Right atrium auricular region (tissue), 2 donors: ENCODE measurements at places on chromosomes 3 and 15. TPM values are rescaled to one million over a fixed set of nuclear protein-coding genes. Genes with fewer than 3 reads are reported as not detected.

Gene CLDN16
- total RNA-seq: not detected

DNA sequence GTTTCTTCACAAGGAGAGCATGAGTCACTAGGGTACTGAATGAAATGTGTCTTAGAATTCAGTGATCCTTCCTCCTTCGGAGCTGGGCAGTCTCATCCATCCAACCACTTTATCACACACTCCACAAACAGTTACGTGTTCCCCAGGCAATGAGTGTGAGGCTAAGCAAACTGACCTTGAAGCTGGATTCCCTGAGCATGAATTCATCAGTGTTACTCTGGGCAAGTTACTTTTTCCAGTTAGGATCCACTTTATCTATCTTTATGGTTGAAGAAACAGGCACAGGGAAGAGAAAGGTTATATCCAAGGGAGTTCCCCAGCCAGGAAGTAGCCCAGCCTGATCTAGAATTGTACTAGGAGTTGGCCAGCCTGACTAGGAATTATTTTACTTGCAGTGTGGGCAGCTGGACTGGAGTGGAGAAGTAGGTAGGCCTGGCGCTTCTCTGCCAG, 17.1 kb upstream of the GCNT3 start:
- H3K36me3 ChIP-seq: no peaks in the 10 kb centered on the region
- no peak overlapping the region for H3K4me3 ChIP-seq
- DNase-seq: no peak
- H3K27ac ChIP-seq: peak overlapping the region; percentile 78

- no peaks in the 10 kb centered on the region for H3K36me3 ChIP-seq
- H3K4me1 ChIP-seq: no peaks in the 10 kb centered on the region
- H3K27me3 ChIP-seq: no peaks in the 10 kb centered on the region
- DNase-seq: no peak
These were observed 81.0 kb upstream of the KLHL25 start for GRCh38 chr15:85875756-85876155.

DNA sequence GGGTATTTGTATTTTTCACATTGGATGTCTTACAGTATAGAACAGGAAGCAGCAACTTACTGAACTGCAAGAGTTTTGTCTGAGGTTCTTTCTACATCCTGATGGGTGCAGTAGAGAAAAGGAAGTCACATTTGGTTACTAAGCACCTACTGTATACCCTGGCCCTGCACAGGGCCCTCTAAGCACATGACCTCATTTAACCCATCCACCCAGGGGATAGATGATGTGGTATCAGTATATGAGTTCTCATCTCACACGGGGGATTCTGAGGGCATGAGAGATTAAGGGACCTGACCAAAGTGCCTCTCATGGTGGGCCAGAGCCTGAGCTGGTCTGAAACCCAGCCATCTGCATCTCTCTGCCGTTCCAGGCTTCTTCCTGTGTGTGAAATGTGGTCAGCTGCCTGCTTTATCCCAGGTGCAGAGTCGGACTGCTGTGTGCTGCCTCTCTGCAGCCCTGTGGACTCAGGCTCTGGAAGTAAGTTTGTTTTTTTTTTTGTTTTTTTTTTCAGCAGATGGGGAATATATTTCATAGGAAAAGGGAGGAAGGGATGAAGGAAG, 17.9 kb downstream of the SLC6A11 start:
- H3K4me3 ChIP-seq: no peak overlapping the region
- no peaks in the 10 kb centered on the region for H3K4me1 ChIP-seq
- no peak overlapping the region for H3K27ac ChIP-seq
